ENCODE measurements at places on chromosomes 3 and 15.
A peak's percentile ranks its signal among the peaks of the same experiment; 100 is the strongest.

DNA sequence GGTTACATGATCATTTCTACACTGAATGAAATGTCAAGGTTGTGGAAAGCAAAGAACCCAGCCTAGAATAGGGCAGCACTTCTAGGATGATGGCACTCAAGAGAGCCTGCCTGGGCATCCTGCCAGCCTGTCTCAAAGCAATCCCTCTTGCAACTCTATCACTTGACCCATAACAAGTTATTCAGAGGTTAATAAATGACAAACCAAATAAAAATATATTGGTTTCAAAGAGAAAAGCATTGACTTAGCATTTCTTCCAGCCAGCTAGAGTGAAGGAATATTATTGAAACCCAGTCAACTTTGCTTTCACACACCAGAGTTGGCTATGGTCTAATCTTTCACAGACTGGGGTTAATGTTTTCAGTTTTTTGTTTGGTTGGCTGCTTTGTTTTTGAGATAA, 214.6 kb upstream of the UBE2E2 start:
- DNase-seq, result no peak

GRCh38 chr15:91517491-91518200, 335.9 kb upstream of the SLCO3A1 start:
- peak; percentile 33 for DNase-seq

DNA sequence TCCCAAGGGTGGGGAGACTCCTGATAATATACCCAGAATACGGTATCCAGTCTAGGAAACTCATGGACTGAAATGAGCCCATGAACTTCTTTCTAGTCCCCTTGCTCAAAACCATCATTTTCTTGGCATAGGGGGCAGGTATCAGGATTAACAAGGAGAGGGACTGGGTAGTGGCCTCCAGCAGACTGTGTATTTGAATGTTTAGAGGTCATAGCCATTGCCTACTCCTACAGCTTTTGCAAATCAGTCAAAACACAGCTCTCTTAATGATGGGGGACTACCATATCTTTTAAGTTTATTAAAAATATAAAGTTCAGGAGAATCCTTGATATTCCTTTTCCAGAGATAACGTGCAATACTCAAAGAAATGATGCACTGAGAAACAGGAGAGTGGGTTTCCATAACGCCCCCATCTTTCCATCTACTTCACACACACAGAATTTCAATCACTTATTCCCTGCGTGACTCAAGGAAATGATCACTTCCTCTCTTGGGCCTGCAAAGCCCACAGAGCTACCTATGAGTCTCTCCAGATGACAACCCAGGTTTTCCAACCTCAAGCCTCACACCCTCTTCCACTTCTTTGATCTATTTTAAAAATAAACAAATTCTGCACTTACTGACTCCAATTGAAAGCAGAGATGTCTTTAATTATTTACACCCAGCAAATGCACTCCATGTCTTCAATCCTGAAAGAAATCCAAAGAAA, 584.0 kb upstream of the LMCD1 start:
- DNase-seq, result no peak

- no peak for DNase-seq
Measured at GRCh38 chr3:72411126-72411525, 437.1 kb downstream of the SHQ1 start.

DNA sequence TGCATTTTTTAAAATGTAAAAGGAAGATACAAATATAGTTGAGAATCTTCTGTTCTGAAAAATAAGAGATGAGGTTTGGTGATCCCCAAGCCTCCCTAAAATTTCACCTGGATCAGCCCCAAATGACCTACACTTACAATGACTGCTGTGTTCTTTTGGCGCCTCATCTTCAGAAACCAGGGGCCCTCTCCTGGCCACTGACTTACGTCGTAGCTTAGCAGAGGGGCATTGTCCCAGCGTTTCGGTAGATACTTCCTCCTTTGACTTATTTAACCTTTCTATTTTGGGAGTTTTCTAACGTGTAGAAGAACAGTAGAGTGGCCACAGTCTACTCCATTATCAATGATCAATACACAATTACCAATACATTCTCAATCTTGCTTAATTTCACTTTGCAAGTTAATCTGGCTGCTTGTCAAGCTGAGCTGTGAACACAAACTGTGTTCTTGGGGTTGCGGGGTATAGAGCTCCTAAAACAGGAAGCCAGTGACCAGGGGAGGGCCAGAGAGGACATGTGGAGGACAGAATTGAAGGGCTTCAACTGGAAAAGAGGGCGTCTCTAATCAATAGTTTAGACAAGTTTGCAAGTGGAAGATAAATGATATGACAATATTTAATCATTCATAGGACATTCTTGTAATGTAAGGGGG, 419.5 kb downstream of the LPP start:
- DNase-seq, result no peak

DNA sequence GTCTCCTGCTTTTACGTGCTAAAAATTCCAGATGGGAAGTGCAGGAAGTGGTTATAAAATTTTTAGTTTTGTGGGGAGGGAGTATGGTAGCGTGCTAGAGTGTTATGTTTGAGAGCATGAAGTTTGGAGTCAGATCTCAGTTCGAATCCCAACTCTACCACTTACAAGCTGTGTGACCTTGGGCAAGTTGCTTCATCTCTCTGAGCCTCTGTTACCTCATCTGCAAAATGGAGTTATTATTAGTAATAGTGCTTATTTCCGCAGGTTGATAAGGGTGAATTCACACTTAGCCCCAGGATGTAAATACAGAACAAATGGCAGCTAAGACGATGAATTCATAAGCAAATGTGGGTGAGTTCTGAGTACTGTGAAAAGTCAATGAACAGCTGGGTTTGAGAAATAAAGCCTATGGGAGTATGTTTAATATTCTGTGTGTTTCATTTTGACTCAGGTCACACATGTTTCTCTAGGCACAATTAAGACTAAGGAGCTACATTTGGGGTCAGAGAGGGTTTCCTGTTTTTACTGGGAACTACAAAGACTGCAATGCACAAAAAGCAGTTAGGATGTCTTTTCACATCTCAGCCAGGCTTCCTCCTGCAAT, 73.1 kb upstream of the FEZF2 start:
- no peak for DNase-seq

DNA sequence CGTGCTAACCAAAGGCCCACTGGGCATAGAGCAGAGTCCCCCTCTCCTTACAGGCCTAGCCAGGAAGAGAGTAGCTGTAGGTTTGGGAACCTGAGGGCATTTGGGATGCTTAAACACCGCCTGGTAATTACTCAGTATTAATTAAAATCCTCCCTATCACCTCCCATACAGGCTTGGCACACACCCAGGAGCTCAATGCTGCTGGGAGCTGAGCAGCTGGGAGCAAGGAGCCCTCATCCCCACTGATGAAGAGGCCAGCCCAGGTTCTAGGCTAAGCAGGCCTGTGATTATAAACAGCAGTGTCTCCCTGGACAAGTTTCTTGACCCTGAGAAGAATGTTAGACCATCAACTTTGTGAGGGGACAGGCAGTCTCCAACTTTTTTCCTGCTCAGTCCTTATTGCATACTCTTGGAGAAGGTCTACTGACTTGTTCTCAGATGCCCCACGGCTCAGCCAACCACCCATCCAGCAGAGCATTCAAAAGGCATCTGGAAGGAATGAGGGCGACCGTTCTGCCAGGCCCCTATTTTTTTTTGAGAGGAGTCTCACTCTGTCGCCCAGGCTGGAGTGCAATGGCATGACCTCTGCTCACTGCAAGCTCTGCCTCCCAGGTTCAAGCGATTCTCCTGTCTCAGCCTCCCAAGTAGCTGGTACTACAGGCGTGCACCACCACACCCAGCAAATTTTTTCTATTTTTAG, 1.3 kb upstream of the PRKAR2A start:
- no peak for DNase-seq

DNA sequence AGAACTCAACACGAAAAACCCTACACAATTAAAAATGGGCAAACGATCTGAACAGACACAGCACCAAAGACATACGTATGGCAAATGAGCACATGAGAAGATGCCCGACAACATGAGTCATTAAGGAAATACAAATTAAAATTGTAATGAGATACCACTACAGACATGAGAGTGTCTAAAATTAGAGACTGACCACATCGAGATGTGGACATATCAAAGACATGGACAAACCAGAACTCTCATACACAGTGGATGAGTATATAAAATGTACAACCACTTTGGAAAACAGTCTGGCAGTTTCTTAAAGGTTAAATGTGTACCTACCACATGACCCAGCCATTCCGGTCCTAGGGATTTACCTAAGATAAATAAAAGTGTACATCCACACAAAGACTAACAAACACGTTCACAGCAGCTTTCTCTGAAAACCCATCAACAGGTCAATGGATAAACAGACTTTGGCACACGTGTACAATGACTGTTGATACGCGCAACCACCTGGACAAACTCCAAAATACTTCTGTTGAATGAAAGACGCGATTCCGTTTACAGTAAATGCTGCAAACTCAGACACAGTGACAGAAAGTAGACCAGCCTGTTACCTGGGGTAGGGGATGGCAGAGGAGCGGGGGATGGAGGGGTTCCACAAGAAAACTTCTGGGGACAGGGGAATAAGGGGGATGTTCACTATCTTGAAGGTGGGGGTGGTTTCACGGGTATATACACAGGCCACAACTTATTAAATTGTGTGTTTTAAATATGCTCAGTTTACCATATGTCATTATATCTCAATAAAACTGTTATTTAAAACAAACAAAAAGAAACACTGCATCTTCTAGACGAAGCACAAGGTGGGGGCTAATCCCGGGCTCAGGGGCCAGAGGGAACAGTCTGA, 2.1 kb downstream of the TNK2 start:
- no peak for DNase-seq

DNA sequence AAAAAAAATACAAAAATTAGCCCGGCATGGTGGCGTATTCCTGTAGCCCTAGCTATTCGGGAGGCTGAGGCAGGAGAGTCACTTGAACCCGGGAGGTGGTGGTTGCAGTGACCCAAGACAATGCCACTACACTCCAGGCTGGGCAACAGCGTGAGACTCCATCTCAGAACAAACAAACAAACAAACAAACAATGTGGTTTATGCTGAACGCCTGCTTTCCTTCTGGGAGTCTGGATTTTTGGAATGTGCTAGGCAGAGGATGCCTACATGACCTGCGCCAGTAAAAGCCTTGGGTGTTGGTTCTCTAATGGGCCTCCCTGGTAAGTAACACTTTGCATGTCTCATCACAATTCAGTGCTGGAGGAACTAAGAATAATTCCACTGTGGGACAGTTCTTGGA, 43.5 kb downstream of the PCNP start:
- DNase-seq, result no peak

- no peak for DNase-seq
Measured at GRCh38 chr3:42533161-42533897, 30.9 kb downstream of the VIPR1 start.

- no peak for DNase-seq
Measured at GRCh38 chr3:56321892-56322291, 146.4 kb downstream of the ERC2 start.

DNA sequence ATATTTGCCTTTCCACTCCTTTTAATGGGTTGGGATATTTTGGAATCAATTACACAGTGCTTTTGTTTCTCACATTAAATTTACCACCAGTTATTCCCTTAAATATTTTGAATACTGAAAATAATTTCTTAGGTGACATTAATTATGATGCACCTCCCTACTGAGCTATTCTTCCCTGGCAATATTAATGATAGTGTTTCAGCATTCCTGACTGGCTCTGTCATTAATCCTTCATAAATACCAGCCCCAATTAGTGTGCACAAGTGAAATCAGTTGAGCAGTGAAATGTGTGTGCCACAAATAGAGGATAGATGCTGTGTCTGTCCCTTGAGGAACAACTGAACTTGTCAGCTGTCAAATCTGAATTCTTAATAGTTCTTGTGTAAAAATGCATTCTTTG, 304.0 kb downstream of the CACNA2D3 start:
- DNase-seq, result no peak

DNA sequence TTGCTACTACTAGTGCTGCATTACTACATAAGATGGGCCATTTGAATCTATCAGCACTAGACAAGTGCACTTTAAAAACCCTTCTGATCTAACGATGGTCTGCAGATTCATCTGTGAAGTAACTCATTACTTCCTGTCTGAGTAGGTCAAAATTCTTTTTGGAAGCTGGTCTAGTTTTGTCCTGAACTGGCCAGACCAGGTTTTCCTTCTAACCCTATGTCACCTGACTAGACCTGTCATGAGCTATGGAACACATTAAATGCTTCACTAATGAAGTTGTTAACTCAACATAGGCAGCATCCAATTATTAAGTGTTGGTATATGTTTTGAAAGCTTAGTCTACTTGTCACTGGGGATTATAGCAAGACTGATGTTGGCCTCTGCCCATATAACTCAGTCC, 10.1 kb upstream of the RBM5 start:
- no peak for DNase-seq

DNA sequence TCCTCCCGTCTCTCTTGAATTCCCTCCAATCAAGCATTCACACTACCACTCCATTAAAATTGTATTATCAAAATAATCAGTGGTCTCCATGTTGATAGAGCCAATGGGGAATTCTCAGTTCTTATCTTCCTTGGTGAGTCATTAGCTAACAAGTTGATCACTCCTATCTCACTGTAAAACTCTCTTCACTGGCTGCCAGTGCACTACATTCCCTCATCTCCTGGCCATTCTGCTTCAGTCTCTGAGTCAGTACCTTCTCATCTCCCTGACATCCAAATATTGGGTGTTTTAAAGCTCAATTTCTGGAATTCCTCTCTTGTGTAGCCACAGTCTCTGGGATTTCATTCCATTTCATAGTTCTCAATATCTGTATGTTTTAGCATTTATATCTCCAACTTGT, 175.2 kb downstream of the ALDH1A2 start:
- DNase-seq, result peak; percentile 98

- DNase-seq, result no peak
Measured at GRCh38 chr3:189786479-189787064, 155.4 kb downstream of the TP63 start.

DNA sequence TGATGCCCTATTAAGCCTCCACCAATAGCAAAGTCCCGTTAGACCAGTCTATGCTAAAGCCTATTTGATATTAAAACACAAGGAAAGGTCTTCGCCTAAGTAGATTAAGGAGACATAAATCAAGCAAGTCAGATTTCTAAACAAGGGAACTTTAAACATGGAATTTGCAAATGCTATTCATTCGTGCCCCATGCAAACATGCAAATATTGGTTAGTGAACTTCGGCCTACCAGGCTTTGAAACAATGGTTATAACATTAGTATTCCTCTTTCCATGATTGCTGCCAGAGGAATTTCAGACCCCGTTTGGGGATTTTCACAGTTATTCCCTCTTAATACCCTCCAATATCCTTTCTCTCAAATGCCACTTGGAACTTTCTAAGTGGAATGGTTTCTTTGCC, 36.9 kb upstream of the ZNF280D start:
- no peak for DNase-seq

DNA sequence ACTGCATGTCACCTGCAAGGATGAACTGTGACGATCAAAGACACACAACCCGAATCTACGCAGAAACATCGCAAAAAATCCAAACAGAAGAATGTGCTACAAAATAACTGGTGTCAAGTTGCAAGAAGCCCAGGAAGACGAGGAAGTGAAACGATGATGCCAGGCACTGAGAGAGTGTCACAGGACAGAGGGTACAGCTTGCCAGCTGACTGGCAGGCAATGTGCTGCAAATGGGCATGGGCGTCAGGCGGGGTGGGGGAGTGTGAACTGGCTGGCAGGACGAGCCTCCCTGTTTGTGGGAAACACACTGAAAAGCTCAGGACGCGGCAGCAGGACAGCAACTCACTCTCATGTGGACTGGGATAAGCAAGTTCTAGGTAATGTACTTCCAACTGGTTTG, 28.9 kb upstream of the OCA2 start:
- no peak for DNase-seq
